ENCODE measurements at places on chromosomes 5 and 9. TPM values are rescaled to one million over a fixed set of nuclear protein-coding genes. Genes with fewer than 3 reads are reported as not detected.

- DNase-seq = peak; percentile 68
Observed at GRCh38 chr5:179166886-179167841, 107.0 kb downstream of the ZNF354C start.

DNA sequence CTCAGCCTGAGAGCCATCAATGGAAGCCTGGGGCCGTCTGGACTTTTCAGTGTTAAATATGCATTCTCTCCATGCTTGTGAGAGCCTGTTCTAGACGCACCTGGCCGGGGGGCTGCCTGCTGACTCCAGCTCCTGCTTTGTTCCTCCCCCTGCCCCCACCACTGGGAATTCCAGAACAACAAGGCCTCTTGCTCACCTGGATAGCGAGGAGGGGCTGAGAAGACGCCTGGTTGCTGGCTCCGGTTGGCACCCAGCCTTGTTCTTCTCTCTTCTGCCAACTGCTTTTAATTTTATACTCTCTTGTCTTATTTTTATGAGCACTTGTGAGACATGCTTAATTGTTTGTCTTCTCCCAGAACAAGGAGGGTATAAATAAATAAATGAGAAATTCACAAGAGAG lies 15.0 kb upstream of the RAPGEF1 start:
- no peak for DNase-seq

GRCh38 chr9:79012561-79012960 lies 559.2 kb upstream of the TLE4 start:
- no peak for DNase-seq

Gene TLR4
- total RNA-seq = 22.6 TPM

Gene GAPVD1
- 36.8 TPM for total RNA-seq

DNA sequence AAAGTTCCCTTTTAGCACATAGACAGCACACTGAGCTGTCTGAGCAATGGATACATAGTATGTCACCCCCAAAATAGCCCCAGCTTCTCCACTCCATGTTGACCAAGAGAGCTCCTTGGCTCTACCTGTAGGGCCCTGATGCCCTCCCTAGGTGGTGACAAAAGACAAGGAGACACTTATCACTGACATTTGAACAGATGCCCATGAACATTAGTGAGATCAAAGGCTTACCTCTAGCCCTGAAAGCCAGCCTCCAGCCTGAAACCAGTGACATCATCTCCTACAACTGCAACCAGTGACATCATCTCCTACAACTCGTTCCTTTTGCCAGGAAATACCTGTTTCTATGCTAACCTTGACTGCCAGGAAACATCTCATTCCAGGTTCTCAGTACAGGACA lies 122.7 kb downstream of the FSTL4 start:
- no peak for DNase-seq

DNA sequence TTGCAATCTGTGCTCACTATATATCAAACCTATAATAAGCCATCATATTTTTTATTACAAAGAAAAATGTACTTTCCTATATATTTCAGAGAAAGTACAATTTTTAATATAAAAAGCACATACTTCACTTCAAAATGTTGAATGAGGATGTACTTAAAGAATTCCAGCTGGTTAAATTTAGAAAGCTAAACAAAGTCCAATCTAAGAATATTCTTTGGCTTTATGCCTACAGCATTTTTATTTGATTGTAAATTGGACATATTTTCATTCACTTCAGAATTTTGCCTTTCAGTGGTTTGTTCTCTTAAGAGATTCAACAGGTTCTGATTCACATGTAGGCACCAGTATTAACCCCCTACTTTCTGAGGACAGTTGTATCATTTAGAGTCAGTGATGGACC lies 533.8 kb downstream of the CAAP1 start:
- no peak for DNase-seq

DNA sequence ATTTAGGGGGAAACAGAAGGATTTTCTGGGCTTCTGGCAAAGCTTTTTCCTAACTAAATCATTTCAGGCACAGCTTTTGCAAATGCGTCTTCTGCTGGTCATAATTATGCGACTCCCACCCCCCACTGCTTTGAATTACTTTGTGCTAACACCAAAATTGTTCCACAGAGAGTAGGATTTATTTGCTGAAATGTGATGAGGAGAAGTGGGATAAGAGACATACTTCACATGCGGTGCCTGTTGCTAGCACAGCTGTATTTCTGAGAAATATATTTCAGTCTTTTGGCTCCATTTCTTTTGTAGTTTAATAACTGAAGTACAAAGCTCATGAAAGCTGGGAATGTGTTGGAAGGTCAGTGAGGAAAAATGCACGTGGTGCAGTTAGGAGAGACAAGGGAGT lies 83.2 kb upstream of the TAS2R1 start:
- no peak for DNase-seq

GRCh38 chr9:37587521-37587920 lies 4.9 kb downstream of the TOMM5 start:
- DNase-seq = no peak

GRCh38 chr9:111582888-111583287 lies 16.6 kb downstream of the PTGR1 start:
- no peak for DNase-seq

DNA sequence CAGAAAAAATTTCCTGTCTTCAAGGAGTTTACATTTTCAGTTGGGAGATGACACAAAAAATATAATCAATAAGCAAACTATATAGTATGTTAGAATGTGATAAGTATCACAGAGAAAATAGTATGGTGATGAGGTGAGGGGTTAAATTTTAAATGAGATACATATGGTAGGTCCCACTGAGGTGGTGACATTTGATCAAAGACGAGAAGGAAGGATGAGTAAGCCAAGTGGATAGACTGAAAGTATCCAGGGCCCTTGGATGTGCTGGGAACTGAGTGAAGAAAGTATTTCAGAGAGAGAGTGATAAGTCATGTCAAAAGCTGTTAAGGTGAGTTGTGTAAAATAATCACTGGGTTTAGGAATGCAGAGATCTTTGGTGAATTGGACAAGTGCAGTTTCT lies 3.5 kb downstream of the CCDC192 start:
- no peak for DNase-seq

- DNase-seq = no peak
Observed at GRCh38 chr9:34783951-34784487, 74.1 kb upstream of the CCL21 start.

Gene GAS1
- total RNA-seq = 39.3 TPM

DNA sequence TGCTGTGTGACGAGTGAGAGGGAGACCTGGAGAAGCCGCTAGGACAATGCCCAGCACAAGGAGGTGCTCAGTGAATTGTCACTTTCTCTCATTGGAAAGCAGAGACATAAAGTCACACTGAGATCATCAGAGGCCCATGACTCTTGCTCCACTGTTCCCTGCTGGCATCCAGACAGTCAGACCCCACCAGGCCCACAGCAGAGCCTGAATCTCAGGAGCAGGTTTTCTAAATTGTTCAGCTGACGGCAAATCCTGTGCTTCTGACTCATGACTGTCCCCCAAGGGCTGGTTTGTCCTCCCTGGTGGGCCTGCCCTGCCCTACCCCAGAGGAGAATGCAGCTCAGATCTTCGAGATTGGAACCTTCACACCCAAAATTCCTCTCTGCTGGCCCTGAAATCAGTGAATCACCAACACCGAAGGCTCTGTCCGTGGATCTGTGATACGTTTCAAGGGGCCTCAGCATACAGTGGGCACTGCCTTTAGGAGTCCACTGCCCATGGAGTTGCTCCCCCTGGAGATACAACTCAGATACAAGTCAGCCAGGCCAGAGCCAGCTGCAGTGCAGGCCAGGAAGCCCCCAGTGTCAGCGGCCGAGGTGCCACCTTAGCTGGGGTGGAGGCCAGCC lies 2.7 kb downstream of the PTGES start:
- no peak for DNase-seq

Gene SLC46A2
- total RNA-seq = not detected

Gene GHR
- total RNA-seq = 15.2 TPM

DNA sequence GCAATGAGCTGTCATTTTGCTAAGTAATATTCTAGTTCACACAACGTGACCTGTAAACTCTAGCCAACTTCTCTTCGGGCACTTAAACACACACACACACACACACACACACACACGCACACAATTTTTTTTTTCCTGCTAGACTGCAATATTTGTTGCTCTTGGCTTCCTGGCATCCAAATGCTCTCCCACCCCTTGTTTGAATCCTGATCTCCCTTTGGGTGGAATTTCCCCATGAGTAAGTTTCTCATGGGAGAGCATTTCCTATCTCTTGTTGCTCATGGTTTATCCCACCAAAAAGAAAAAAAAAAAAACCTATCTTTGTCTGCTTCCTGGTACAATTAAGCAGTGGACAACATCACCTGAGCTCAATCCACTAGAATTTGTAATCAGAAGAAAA lies 54.7 kb upstream of the TSLP start:
- DNase-seq = no peak

GRCh38 chr9:132908635-132909034 lies 29.9 kb downstream of the SPACA9 start:
- no peak for DNase-seq

Gene CLIC3
- 2.6 TPM for total RNA-seq

Gene SLC36A3
- total RNA-seq = not detected

- no peak for DNase-seq
Observed at GRCh38 chr9:34985311-34985899, 4.1 kb upstream of the DNAJB5 start.

GRCh38 chr5:103086547-103086946 lies 33.4 kb downstream of the GIN1 start:
- no peak for DNase-seq

- no peak for DNase-seq
Observed at GRCh38 chr5:92041911-92042660, 659.0 kb upstream of the ARRDC3 start.

DNA sequence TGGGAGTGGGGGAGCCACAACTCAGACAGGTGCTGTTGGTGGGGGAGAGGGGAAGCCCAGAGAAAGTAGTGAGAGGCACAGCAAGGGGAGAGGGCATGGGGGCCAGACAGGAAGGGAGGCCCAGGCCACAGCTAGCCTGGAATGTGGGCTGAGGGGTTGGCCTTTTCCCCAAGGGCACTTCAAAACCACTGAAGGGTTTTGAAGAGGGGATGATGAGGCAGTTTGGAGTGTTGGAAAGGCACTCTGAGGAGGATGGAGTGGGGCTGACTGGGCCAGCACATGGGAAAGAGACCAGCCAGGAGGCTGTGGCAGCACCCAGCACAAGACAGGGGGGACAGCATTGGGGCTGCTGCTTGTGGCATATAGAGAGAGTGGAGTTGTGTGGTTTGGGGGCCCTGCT lies 3.8 kb downstream of the PSD2 start:
- DNase-seq = no peak

Gene CFAP157
- not detected for total RNA-seq

Gene PCDHGA6
- 4.4 TPM for total RNA-seq

GRCh38 chr5:168159425-168159824 lies 132.0 kb upstream of the WWC1 start:
- DNase-seq = no peak

GRCh38 chr5:157431544-157432200 lies 28.3 kb upstream of the NIPAL4 start:
- no peak for DNase-seq

DNA sequence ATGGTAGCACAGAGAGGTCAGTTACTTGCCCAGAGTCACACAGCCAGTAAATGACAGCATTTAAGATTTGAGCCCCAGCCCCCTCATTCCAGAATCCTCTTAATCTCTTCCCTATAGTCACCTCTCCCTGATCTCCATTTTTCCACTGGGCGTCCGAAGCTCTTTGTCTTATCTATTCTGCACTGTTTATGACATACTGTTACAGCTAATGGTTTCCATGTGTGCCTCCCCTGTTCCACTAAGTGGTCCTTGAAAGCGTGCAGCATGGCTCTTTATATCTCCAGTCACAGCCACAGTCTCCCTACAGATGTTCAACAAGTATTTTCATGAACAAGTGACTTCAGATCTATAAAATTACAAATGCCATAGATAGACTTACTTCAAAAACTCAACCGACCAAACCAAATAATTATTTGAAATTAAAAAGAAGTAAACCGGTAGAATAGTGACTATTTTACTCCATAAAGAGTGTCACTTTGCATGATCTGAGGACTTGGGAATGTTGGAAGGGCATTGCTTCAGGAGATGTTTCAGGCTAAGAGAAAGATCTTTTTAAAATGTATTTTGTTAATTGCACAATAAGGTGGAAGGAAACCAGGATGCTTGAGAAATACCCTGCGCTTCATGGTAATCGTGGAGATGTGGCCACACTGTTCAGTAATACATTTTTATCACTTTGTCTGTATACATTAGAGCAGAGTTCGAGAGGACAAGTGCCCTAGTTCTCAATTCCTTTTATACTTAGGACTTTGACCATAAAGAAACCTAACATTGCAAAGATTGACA lies 237.2 kb downstream of the FBXL7 start:
- DNase-seq = no peak

- peak; percentile 63 for DNase-seq
Observed at GRCh38 chr9:129458663-129459546, 162.0 kb downstream of the C9orf50 start.

Gene FABP6
- not detected for total RNA-seq

Gene DPYSL3
- total RNA-seq = 42.4 TPM

DNA sequence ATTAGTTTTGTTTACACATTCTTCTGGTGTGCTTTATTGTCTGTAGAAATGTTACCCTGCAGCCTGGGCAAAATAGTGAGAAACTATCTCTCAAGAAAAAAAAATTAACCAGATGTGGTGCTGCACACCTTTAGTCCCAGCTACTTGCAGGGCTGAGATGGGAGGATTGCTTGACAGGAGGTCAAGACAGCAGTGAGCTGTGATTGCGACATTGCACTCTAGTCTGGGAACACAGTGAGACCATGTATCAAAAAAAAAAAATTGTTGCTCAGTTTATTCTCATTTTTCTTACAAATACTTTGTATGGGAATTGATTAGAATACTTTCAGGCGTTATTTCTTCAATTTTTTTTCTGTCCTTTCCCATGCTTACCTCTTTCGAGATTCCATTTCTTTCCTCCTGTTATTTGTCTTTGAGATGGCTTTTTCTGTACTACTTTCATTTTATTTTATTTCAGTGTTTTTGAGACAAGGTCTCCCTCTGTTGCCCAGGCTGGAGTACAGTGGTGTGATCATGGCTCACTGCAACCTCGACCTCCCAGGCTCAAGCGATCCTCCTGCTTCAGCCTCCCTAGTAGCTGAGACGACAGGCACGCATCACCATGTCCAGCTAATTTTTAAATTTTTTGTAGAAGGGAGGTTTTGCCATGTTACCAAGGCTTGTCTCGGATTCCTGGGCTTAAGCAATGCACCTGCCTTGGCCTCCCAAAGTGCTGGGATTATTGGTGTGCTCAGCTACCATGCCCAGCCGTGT lies 24.9 kb downstream of the TENT2 start:
- DNase-seq = no peak

- DNase-seq = no peak
Observed at GRCh38 chr9:90974016-90974415, 172.4 kb downstream of the SYK start.

GRCh38 chr5:125150041-125150669 lies 403.7 kb upstream of the ZNF608 start:
- no peak for DNase-seq

GRCh38 chr9:84751921-84752320 lies 82.4 kb downstream of the NTRK2 start:
- no peak for DNase-seq

Measured in left cardiac atrium (tissue), 4 donors.